ENCODE measurements at places on chromosomes 1 and 21.

GRCh38 chr1:147600119-147601111 is 59.1 kb downstream of the BCL9 start:
- DNase-seq = no peak

- no peak for DNase-seq
Observed at GRCh38 chr1:243628476-243628907, 221.6 kb downstream of the AKT3 start.

- no peak for DNase-seq
Observed at GRCh38 chr21:44414291-44415072, 40.8 kb upstream of the LRRC3 start.

GRCh38 chr1:232998646-232999045 is 48.2 kb downstream of the NTPCR start:
- DNase-seq = no peak

GRCh38 chr21:34732388-34732821 is 63.6 kb downstream of the CLIC6 start:
- DNase-seq = no peak

- DNase-seq = no peak
Observed at GRCh38 chr1:168760241-168760640, 31.2 kb upstream of the DPT start.

DNA sequence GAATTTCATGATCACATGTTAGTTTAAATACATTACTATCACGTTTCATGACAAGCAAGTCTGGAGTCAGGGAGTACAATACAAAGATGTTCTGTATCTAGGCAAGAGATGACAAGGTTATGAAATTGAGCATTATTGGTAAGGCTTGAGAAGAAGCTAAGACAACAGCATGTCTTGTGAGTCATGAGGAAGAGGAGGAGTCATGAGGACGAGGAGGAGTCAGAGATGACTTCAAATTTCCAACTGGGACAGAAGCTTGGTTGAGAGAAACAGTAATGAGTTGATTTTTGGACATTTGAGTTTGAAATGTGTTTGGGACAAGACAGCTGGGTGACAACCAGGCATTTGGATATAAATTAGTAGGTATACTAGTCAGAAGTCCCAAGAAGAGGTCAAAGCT is 4.3 kb upstream of the UBE2U start:
- DNase-seq = no peak

- DNase-seq = no peak
Observed at GRCh38 chr1:40785446-40785845, 1.9 kb downstream of the KCNQ4 start.

- no peak for DNase-seq
Observed at GRCh38 chr1:60575326-60575977, 501.9 kb upstream of the C1orf87 start.

DNA sequence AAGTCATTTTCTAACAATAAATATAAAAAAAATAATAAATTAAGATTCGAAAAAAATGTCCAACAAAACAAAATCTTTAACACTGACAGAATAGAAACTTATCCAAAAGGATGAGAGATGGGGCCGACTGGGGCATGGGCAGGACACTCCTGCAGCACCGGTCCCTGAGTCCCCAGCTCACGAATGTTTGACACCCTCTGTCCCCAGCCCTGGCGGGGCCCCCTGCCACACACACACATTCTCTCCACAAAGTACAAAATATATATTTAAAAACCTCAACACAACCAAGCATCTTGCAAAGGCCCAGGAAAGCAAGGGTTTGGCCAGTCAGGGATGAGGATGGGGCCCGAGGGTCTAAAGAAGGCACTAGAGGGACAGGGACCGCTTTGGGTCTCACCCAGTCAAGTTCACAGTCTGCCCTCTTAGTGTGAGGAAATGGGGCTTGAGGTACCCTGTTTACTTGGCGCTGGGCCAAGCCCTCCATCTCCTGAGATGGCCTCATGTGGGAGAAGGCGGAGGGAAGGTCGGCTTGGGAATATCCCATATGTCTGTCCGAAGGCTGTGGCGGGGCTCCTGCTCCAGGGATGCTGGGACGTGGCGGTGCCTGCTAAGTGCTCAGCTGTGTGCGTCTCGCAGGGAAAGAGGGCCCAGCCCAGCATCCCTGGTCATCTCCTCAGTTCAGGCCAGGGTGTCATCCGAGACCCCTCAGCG is 31.3 kb downstream of the EPHA2 start:
- no peak for DNase-seq

DNA sequence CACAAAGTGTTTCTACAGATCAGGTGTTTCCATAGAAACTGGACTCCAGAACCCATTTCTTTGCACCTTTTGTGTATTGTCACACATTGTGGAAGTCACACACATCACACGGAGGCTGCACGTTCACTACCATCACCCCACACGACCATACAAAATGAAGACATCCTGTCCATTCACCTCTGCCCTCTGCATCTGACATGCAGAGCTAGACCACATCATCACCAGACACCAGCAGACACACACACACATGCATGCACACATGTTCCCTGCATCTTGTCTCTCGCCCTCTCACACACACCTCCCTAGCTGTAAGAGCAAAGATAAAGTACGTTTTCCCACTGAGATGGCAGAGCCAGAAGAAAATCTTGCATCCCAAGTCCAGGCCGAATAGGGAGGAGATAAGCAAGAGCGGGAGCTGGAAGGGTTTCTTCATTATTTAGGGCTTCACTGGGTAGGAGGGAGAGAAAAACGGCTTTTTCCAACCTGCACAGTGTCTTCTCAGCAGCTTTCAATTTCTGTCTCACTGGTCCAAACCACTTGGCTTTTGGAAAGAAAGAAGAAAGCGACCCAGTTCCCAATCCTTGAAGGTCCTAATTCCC is 709 bp downstream of the PRELP start:
- no peak for DNase-seq

GRCh38 chr1:47850451-47850850 is 146.7 kb downstream of the TRABD2B start:
- DNase-seq = no peak

GRCh38 chr1:75992312-75992711 is 60.1 kb upstream of the ASB17 start:
- DNase-seq = no peak

DNA sequence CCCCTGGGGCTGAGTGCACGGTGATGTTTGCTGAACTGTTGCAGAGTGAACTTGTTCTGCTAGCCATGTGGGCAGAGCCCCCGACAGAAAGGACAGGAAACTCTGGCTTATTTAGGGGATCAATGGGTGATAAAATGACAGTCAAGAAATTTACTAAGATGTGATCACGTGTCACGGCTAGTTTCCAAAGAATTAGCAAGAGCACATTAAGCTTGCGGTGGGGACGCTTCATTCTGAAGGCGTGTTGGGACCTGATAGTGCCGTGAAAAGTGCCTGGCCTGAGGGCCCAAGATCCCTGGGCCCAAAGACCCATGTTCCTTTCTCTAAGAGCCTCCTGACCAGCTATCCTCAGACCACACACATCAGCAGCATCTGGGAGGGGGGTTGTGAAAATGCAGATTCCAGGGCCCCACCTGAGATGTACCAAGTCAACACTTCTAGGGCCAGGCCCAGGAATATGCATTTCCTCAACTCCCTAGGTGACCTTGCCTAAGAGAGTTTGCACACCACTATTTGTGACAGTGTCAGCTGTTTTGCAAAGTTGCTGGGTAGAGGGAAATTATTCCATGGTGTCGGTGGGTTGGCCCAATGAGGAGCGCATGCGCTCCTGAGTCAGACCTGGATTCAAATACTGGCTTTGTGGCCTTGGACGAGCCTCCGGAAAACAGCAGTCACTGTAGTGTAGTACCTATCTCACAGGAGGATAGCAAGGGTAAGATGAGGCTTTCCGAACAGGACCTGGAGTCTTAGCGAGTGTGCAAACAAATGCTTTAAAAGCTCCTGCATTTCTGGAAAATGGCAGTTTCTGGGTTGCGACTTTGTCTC is 77.5 kb downstream of the SPSB1 start:
- DNase-seq = no peak

- no peak for DNase-seq
Observed at GRCh38 chr1:84350104-84350503, 48.2 kb upstream of the DNASE2B start.

- DNase-seq = no peak
Observed at GRCh38 chr21:35989138-35989735, 71.1 kb downstream of the SETD4 start.

DNA sequence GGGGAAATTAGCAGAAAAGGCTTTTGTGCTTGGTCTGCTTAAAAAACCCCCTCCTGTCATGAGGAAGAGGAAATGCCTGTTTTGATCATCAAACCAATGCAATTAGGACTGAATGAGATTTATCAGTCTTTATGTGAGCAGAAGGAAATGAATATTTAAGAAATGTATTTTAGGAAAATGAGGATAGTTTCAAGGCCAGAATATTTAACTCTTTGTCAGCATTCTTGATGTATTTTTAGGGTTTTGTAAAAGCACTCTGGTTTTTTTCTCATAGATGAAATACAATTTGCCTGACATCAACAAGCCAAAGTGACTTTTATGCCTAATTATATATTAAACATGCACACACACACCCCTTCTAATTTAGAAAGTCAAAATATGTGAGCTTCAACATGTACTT is 213.8 kb downstream of the GRIK1 start:
- DNase-seq = no peak

- no peak for DNase-seq
Observed at GRCh38 chr1:12142891-12143630, 23.7 kb upstream of the TNFRSF1B start.

- no peak for DNase-seq
Observed at GRCh38 chr1:112239683-112240330, 156.2 kb upstream of the CTTNBP2NL start.

DNA sequence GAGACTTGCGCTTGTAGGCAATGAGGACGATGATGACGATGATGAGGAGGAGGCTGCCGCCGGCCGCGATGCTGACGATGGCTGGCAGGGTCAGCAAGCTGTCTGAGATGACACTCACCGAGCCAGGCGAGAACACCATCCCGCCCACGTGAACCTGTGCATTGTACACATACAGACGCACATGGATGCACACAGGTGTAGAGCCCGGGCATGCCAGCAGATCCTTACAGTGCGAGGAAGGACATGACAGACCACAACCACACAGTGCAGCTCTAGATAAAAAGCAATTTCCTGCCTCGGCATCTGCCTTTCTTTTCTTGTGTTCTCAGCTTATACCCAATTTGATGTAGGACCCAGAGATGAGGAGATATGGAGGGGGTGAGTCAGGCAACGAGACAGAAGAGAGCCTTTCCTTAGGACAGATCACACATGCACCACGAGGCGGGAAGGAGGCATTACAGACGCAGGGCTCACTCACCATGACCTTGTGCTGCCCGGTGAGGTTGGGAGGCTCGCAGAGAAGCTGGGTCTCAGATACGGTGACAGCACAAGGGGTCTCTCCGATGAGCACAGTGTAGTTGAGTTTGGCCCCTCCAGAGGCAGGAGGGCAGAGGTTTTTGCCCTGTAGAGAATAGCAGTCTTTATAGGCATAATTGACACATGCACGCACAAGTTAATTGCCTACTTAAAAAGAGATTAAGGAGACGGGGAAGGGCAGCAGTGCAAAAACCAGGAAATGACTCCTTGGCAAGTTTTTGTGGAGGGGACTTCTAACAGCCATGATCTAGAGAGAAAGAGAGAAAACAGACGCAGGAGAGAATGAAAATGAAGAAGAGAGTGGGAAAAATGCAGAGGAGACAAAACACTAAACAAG is 133.9 kb upstream of the CD34 start:
- no peak for DNase-seq

- no peak for DNase-seq
Observed at GRCh38 chr1:168157638-168158037, 20.9 kb upstream of the GPR161 start.

DNA sequence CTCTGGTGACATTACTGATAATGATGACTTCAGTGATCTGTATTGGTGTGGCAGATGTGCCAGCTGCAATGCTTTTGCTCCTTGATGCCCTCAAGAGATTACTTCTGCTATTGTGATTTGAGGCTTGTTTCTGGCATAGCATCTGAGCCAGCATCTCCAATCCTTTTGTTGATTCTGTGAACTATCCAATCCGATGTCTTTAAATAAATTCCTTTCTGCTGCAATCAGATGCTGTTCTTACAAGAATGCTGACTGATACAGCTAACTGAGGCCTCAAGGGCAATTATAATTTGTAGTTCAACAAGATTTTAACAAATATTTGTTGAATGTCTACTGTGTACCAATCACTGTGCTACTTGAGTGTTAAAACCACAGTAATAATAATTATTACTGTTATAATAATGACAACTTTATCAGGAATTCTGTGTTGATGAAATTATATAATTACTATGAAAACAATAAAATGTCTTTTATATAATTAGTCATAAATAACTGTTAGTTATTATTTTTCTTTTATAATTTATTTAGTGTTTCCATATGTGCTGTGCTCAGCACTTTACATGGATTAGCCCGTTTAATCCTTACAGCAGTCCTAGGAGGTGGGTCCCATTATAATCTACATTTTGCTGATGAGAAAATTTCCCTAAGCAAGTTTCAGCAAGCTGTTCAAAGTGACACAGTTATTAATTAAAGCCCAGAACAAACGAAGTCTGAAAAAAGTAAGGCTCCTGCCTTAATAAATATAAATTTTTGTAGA is 308.2 kb downstream of the BRINP3 start:
- peak; percentile 39 for DNase-seq

GRCh38 chr1:165855010-165855838 is 27.8 kb downstream of the UCK2 start:
- DNase-seq = no peak

GRCh38 chr1:160028426-160028825 is 3.4 kb downstream of the PIGM start:
- no peak for DNase-seq

DNA sequence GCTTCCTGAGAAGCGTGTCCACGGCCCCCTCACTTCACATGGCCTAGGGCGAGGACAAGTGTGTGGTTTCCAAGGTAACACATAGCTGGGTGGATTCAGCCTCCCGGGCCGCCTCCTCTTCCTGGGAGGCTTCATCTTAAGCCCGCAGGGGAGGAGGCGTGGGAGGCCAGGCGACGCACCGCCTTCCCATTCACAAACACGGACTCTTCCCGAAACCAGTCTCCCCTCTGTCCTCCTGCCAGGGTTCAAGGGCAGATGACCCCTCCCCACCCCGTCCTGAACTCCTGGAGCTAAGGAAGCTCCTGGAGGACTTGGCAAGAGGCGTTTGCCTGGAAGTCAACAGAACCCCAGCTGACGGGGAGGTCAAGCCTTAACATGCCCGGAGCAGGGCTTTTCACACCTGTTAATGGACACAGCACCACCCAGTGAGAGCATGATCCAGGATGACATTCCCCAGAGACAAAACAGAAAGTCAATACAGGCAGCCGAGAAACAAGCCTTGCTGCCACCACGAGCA is 56.7 kb downstream of the KCNN3 start:
- no peak for DNase-seq

DNA sequence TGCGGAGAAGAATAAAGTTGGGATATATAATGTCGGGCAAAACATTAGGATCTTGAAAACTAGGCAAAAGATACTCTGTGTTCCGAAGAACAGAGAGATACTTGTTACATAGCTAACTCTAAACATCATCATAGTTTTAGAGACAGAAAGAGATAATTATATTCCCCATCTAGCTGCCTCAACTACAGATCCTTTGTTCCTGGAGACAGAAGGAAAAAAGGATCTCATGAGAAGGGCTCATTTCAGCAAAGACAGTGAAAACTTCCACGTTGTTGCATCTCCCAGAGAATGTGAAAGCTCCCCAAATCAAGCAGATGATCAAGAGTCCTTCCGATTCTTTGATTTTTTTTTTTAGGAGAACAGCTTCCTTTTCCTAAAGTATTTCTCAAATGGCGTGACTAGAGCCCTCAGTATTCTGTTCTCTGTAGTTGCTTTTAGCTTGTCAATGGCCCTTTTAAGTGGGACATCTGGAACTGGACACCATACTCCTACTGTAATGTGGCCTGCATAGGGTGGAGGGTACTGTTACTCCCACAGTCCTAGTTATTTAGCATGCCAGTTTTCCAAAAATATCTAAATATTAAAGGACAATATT is 1048.2 kb downstream of the TTLL7 start:
- no peak for DNase-seq
